ENCODE measurements at places on chromosomes 12 and 14.

GRCh38 chr12:64385468-64385867 lies 5.1 kb downstream of the C12orf56 start:
- DNase-seq: no peak

GRCh38 chr14:94880876-94881275 lies 111.0 kb upstream of the GSC start:
- DNase-seq: no peak

- DNase-seq: no peak
Measured at GRCh38 chr14:92497391-92497790, 16.2 kb upstream of the RIN3 start.

GRCh38 chr12:105854071-105854470 lies 284.7 kb downstream of the NUAK1 start:
- DNase-seq: no peak

- no peak for DNase-seq
Measured at GRCh38 chr12:1530592-1531152, 63.7 kb downstream of the FBXL14 start.

DNA sequence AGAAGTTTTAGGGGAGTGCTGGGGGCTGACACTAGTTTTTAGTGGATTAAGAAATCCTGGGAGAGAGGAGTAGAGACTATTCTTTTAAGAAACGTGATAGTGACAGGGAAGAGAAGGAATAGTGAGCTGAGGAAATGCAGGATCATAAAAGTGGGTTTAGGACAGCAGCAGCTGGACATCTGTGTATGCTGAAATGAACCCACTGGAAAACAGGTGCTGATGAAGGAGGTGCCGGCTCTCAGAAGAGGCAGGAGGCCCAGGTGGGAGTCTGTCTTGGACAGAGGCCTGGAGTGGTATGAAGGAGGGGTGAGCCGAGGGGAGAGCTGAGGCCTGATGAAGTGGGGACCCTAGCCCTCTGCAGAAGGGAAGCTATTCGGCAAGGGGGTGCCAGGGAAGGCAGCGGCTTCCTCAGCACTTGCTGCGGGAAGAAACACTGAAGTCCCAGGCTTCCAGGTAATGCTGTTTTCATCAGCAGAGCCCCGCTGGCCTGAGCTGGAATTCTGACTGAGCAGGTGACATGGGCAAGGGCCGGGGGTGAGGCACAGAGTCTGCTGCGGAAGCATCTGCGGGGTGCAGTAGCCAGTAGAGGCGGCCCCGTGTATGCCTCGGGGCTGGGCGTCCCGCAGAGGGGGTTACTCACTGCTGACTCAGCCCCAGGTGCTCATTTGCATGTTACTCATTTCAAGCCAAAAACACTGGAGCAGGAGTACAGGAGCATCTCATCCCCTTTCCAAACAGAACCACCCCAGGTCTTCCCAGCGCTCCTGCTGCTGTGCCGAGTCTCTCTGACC lies 89.7 kb downstream of the TMCC3 start:
- DNase-seq: peak; percentile 32

GRCh38 chr14:100748944-100749343 lies 22.3 kb downstream of the DLK1 start:
- no peak for DNase-seq

- no peak for DNase-seq
Measured at GRCh38 chr14:22540811-22541360, 48.1 kb downstream of the DAD1 start.

DNA sequence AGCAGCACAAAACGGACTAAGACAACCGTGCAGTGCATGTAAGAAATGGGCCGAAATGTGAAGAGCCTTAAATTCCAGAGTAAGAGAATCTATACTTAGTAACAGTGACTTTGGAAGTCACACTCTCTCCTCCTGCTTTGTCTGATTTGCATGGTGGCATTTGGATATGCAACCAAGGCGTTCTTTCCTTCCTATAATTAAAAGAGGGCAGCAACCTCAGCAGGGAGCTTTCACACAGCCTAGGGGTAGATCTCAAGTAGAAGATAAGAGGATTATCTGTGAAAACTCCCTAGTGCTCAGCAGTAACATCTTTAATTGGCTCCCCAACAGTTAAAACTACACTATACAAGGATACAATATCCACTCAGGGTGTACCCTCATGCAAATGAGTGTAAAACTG lies 16.5 kb downstream of the GMFB start:
- DNase-seq: no peak

- DNase-seq: no peak
Measured at GRCh38 chr14:99408971-99409289, 71.7 kb downstream of the SETD3 start.

DNA sequence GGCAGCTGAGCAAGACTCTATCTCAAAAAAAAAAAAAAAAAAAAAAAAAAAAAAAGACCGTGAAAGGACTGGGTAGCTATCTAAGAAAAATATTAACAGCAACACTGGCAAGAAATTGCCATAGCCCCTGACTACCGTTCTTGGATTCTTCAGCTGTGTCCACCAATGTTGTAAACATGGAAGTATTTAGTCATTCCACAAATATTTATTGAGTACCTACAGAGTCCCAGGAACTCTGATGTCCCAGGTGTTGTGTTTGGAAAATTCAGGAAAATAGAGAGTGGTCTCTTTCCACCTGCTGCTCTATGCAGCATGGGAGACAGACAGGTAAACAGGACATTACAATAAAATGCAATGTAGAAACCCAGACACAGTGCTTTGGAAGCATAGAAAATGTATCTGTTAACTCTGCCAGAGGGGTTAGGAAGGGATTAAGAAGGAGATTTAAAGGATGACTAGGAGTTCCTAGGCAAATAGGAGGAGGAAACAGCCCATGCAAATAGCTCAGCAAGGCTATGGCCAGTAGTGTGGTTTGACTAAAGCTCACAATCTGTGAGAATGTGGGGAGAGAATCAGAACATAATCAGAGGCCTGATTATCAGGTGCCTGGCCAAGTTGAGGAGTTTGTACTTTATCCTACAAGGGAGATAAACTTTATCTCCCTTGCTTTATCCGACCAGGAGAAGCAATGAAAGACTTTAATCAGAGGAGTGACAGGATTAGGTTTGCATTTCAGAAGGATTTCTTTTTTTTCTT lies 2.1 kb upstream of the DLST start:
- no peak for DNase-seq

GRCh38 chr14:49598189-49598484 lies 603 bp upstream of the LRR1 start:
- no peak for DNase-seq

GRCh38 chr14:52044791-52045522 lies 23.9 kb downstream of the NID2 start:
- DNase-seq: no peak

- no peak for DNase-seq
Measured at GRCh38 chr12:71392521-71393145, 47.0 kb upstream of the LGR5 start.

GRCh38 chr14:95092723-95093122 lies 64.6 kb downstream of the DICER1 start:
- no peak for DNase-seq

GRCh38 chr12:118035190-118036041 lies 18.9 kb downstream of the RFC5 start:
- no peak for DNase-seq

DNA sequence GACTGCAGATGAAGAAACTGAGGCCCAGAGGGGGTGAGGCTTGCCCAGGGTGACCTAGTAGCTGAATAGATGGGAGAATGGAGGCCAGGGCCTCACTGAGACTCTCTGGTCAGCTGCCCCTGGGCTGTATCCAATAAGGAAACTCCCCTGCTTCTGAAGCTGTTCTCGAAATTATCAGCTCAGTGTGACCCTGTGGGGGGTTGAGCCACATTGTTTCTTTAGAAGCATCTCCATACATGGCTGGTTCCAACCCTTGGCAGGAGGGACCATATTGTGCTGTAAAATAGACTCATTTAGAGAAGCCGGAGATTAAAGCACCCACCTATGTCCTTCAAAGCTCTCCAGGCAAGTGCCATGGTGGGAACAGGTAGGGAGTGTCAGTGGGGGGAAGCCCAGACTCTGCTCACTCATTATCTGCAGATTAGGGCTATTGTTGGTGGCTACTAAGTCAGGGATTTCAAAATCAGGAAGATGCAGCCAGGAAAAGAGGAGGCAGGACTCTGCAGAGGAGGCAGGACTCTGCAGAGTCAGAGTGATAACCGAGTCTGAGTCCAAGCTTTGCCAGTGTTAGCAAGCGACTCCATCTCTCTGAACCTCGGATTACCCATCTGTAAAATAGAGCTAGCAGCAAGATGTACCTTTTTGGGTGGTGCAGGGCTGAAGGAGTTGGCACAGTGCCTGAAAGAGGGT lies 3.5 kb downstream of the SERPINA5 start:
- DNase-seq: no peak

DNA sequence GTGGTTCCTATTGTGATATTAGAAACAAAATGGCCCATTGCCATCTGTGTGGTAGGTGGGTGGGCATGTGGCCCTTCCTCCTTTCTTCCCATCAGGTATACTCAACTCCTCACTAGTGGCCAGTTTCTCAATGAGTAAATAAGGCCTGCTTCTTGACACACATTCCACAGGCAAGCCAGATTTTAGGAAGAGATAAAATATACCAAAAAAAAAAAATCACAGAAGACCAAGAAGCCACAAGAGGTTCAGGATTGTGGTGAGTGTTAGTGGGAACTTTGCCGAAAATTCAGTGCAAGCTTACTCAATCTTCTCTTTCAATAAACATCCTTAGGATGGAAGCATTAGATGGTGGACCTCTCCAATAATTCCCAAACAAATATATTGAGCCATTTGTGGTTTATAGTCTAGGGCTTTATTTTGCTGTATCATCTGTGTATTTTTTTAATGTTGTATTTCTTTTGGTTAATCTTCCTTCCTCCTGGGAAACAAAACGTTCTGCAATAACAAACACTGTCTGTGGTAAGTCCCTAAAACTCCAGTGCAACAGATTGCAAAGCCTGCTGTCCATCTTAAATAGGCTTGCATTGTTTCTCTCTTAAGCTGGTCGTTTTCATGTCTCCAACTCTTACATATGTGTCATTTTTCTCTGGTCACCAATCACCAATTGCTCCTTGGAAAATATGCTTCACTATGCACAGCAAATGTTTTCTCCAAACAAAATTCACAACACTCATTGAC lies 289.9 kb upstream of the KITLG start:
- DNase-seq: no peak

- no peak for DNase-seq
Measured at GRCh38 chr14:104383996-104384775, 195.4 kb upstream of the C14orf180 start.

GRCh38 chr12:79200176-79200575 lies 335.6 kb downstream of the SYT1 start:
- DNase-seq: no peak

DNA sequence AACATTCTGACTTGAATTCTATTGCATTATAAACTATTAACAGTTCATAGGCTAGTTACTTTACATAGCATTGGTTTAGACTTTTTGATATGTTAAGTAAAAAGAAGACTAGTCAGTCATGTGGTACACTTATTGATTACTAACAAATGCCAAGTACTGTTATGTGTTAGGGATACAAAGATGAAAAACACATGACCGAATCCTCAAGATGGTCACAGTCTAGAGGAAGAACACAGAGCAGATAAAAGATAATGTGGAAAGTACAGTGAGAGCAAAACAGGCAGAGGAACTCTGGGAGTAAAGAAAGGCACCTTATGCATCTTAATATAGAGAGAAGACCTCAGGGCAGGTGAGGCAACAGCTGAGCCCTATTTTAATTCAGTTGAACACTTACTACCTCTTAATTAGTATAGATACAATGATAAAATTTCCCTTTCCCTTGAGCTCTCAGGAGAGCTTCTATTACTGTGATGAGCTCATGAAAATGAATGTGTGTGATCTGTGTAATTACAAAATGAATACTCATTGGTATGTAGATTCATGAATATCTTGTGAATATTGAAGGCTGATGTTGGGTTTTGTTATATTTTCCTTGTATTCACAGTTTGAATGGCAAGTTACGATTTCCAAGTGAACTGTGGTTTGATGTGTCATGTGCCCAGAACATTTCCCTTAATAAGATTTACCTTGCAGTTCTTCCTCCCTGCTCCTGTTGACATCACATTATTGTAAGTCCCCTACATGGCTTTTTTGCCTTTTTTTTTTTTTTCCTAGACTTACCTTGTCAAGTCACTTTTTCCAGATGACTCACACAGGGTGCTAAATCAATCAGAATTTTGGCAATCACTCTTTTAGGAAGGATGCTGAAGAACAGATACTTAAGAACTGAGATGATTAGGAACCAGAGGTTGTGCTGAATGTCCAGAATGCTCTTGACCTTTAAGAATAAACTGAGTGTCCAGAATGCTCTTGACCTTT lies 29.5 kb upstream of the MSRB3 start:
- DNase-seq: no peak

DNA sequence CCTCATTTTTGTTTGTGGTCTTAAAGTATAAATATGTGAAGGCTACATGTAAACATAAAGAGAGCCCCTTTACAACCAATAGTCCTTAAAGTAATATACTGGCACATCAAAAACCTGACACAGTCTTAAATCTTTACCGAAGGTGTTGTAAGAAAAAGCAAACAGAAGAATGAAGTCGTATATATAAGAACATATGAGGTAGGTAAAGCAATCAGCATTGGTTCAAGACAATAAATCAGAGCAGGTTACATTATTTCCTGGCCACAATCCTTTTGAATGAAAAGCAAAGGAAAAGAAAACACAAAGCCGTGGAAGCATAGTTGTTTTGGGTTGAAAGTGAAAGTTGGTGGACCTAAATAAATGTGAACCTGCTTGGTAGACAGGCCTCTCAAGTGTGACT lies 183.7 kb upstream of the STXBP6 start:
- DNase-seq: no peak

DNA sequence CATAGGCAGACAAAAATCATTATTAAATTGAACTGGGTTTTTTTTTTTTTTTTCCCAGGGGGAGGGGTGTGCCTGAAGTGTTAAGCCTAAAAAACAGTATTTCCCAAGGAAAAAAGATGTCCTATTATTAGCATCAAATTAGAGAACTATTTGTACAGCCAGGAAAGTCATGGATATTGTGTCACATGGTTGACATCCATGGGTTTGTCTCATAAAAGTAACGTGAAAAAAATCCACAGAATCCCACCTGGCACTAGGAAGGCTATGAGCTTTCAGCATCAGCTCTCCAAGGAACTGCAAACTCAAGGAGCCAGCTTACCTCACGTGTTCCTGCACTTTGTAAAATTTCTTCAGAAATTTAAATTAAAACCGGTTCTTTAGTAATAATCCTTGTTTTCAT lies 69.1 kb upstream of the EGLN3 start:
- no peak for DNase-seq
